D341Med (cell line): ENCODE measurements at places on chromosomes 2 and 18.
A peak's percentile ranks its signal among the peaks of the same experiment; 100 is the strongest.

GRCh38 chr18:12399231-12399630, 8.5 kb upstream of the PRELID3A start:
- DNase-seq = no peak

GRCh38 chr2:223488814-223489213, 113.3 kb downstream of the SCG2 start:
- no peak for DNase-seq

DNA sequence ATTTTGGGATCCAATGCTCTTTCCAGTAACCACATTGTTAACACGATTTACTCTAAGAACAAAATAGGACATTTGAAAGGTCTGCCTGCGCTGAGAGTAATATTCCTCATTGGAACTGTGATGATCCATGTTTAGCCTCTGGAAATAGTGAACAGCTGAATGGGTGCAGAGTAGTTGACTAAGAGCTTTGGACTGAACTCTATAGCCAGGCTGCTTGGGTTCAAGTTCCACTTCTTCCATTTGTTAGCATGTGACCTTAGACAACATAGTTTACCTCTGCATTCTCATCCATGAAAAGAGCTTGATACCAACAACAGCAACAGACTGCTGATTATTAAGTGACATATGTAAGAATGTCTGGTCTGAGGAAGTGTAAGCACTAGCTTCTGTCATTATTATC, 128.3 kb upstream of the MMADHC start:
- no peak for DNase-seq

DNA sequence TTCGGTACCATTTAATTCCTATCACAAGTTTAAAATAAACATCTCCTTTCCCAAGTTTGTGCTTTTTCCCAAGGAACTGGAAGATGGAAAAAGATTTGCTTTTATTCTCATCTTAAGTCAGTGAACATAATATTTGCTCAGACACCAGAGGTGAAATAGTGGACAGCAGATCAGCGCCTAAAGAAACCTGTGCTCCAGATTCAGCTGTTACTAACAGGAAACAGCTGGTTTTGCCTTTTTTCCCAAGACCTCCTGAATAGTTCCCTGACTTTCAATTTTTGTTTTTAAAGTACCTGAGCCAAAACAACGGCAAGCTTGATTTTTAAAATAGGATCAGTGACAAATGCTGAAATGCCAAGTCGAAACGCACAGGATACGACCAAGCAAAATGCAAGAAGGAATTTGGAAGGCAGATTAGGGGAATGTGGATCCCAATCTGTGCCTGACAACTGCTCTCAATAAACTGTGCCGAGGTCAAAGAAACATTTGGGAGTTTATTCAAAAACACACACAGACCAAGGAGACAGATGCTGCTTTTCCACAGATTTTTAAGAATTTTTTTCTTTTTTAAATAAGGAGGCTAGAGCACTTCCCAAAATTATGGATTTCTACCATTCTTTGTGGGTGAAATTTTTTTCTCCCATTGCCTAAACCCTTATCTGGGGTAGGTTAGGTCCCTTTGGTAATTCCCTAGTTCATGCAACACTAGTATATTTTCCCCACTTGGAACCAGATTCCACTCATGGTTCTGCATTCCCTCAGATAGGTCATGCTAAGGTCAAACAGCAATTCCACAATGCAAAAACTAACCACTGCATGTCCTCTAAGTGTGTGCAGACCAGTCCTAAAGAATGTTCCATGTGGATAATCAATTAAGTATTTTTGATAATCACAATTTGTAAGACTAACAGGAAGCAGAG, 121.5 kb upstream of the PDE1A start:
- no peak for DNase-seq

GRCh38 chr18:9081940-9082339, 20.6 kb upstream of the NDUFV2 start:
- no peak for DNase-seq

- peak; percentile 81 for DNase-seq
These were observed 1.3 kb downstream of the PKP4 start for GRCh38 chr2:158457826-158458616.

DNA sequence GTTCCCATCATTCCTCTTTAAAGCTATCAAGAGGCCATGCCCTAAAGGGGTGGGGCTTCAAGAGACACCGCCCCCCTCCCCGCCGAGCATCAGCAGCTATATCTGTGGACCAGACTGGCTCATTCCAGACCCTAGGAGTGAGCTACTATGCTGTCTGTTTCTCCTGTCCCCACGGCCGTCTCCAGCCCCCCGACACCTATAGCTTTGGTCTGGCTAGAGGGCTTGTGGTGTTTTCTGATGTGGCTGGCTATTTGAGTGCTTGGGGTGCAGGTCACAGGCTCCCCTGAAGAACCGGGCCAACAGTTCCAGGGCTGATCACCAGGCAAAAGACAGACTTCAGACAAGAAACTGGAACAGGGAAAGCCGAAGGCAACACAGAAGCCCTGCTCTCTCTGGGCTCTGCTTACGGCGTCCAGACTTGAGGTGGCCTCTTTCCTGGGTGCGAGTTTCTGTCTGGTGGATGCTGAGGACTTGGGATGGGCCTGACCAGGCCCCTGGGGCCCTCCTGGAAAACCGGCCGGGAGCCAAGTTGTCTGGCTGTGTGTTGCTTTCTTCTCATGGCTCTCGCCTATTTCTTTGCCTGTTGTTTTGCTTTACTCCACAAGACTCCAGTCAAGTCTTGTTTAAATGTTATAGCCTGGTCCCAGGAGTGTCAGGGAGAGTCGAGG, 83.6 kb downstream of the KLHL29 start:
- DNase-seq = no peak

DNA sequence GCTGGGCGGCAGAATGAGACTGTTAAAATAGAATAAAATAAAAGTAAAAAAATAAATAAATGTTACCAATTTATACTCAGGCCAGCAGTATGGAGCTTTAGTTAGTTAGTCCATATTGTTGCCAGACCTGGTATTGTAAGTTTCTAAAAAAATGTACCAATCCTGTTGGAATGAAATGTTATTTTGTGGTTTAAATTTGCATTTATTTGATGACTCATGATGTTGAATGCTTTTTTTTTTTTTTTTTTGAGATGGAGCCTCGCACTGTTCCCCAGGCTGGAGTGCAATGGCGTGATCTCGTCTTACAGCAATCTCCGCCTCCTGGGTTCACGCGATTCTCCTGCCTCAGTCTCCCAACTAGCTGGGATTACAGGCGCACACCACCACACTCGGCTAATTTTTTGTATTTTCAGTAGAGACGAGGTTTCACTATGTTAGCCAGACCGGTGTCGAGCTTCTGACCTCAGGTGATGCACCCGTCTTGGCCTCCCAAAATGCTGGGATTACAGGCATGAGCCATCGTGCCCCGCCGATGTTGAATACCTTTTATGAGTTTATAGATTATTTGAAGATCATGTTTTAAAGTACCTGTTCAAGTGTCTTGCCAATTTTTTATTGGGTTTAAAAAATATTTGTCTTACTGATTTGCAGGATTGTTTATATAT, 5.7 kb upstream of the PTPRN start:
- DNase-seq = no peak

- peak; percentile 33 for DNase-seq
These were observed 244.5 kb downstream of the MEIS1 start for GRCh38 chr2:66679442-66679841.

- DNase-seq = no peak
These were observed 78.6 kb downstream of the SATB2 start for GRCh38 chr2:199378948-199379650.

GRCh38 chr2:237161189-237161588, 75.5 kb downstream of the COPS8 start:
- no peak for DNase-seq
